ENCODE measurements at places on chromosomes 3 and 15.

GRCh38 chr3:173008978-173009377 is 132.1 kb downstream of the SPATA16 start:
- DNase-seq = no peak

DNA sequence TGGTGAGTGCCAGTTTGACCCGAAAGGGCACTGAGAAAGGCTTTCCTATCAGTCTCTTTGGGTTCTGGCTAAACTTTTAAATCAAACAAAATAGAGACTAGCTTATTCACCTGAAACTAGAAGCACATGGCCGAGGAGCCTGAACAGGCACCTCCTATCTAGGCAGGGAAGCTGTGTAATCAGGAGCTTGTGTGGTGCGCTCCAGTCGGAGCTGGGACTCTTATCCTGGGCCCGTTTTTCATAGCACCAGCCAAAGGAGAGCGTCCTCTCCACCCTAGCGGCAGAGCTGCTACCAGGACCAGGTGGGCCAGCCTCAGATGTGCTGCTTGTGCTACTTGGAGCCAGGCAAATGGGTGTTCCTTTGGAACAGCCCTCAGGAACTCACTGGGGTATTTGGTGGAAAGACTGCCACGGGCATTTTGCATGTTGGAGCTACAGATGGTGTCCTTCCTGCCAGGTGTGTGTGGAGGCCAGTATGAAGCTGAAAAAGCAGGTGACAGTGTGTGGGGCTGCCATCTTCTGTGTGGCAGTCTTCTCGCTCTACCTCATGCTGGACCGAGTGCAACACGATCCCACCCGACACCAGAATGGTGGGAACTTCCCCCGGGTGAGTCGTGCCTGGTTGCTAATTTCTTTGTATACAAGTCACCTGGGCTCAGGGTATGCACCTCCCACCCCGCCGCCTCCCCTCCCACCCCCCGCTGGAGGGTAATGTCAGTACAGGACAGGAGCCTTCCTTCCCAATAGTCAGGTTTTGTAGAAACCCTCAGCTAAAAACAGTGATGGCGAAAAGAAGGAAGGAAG is 833 bp downstream of the MAN2A2 start:
- no peak for DNase-seq

DNA sequence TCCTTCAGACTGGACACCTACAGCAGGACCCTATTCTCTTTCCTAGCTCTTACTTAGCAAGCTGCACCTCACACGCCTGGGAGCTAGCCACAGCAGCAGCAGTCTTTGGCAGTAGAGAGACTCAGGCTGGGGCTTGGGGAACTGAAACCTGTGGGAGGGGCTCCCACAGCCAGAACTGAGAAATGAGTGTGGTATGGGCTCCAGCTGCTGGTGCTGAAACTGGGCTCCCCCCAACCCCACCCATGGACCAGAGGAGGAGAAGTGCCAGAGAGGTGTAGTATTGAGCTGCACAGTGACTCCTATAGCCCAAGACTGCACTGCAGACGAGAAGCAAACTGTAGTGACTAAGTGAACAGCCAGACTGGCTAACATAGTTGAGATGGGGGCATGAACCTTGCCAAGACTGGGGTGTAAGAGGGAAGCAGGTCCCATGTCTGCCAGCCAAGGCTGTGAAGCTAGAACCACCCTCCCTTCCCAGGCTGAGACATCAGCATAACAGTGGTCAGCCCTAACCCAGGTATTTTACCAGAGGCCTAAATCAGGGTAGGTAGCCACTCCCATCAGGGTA is 62.5 kb downstream of the MYO5A start:
- no peak for DNase-seq

- no peak for DNase-seq
Measured at GRCh38 chr3:141237701-141238521, 6.3 kb downstream of the PXYLP1 start.

GRCh38 chr15:69604072-69604411 is 151.4 kb downstream of the RPLP1 start:
- no peak for DNase-seq

GRCh38 chr3:186425788-186426730 is 64.0 kb upstream of the DGKG start:
- DNase-seq = no peak

DNA sequence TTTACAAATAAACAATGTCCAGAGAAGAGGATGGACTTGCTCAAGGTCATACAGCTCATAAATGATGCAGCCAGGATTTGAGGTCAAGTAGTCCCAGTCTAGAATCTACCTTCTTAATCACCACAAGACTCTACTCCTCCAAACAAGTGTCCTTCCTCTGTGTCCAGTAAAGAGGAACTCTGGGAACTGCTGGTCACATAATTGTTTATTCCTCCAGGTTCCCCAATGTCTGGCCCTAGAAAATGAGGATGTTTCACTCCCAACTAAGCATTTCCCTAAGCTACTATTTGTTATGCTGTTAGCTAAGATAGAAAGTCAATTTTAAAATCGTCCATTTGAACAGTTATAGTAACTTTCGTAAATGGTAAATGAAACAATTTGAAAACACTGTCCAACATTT is 192.4 kb downstream of the FHIT start:
- DNase-seq = no peak

DNA sequence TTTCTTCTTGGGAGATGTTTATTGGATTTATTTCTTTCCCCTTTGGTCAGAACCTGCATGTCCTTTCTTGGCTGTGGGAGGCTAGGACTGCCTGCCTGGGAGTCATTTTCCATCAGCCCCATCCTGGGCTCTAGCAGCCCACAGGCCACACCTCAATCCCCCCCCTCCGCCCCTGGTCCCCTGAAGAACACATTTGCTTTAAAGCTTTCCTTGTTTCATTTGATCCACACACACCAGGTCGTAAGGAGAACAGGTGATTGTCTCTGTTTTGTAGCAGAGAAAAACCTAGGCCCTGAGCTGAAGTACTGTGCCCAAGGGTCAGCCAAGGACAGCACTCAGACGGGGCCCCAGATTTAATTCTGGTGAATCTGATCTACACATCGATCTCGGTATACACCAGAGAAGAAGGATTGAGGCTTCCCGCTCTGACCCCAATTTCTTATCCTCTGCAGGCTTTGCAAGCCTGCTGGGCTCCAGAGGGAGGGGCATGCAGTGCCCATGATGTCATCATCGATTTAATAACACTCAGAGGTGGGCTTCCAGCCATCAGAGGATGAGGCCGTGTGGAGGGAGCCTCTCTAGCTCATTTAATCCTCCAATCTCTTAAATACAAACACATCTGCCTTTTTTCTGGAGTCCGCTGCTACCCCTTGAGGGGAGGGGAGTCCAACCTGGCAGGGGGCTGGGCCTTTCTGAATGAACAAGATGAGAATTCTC is 1.7 kb upstream of the CLN6 start:
- no peak for DNase-seq

- DNase-seq = no peak
Measured at GRCh38 chr15:27764339-27764738, 334.8 kb downstream of the OCA2 start.

DNA sequence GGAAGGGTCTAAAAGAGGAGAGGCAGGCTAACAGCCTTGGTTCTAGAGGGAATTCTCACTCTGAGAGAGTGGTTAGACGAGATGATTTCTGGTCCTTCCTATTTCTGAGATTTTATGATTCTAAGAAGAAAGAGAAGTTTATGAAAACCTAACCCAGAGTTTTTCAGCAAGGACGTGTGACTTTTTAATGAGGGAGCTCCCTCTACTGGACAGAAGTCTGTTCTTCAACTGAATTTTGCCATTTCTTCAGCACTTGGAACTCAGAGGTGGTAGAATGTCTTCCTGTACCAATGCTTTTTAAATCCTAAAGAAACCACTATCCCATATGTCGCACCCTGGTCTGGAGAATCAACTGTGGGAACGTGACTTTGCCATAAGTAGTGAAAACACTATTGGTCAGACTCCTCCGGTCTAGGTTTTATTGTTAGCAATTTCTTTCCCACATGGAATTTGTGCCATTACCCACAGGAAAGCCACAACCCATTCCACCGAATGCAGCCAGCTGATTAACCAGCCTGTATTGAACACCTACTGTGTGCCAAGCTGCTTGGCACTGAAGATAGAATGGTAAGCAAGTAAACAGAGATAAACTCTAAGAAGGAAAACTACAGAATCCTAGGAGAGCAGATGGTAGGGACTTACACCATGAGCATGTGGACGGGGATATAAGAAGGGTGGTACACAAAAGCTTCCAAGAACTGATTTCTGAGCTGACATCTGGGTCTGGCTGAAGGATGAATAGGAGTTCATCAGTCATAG is 199.5 kb upstream of the LMCD1 start:
- no peak for DNase-seq

- DNase-seq = no peak
Measured at GRCh38 chr3:104555728-104556127, 811.0 kb upstream of the ALCAM start.

- no peak for DNase-seq
Measured at GRCh38 chr3:136818191-136818768, 646 bp upstream of the SLC35G2 start.

DNA sequence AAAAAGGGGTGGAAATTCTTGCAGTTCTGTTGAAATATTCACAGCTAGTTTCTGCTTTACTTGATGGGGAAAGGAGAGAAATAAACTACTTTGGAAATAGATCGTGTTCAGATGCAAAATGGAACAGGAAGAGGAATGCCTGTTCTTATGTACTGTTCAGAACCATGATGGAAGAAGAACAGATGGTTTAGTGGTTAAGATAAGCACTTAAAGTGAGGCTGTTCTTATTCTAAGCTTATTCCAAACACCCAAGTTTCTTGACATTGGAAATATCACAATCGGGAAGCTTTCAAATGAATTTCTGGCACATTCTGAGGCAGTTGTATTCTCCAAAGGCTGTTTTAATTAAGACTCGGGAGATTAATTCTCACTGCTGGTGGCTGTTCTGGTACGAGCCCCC is 228.5 kb downstream of the LSAMP start:
- no peak for DNase-seq

DNA sequence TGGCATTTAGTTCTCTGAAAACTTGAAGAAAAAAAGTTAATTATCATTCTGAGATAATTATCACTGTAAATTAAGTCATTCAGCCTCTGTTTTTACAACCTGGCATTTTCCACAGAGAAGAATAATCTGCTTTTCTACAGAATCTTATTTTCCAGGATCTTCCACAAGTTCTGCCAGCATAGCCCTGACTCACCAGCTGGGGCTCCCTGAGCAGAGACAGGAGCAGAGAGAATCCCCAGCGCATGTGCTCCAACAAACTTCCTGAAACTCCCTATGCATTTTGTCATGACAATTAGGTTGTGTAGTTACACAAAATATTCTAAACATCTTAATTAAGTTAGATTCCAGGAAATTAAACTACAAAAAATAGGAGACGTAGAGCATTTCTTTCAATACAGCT is 32.1 kb upstream of the TMEM207 start:
- DNase-seq = no peak

DNA sequence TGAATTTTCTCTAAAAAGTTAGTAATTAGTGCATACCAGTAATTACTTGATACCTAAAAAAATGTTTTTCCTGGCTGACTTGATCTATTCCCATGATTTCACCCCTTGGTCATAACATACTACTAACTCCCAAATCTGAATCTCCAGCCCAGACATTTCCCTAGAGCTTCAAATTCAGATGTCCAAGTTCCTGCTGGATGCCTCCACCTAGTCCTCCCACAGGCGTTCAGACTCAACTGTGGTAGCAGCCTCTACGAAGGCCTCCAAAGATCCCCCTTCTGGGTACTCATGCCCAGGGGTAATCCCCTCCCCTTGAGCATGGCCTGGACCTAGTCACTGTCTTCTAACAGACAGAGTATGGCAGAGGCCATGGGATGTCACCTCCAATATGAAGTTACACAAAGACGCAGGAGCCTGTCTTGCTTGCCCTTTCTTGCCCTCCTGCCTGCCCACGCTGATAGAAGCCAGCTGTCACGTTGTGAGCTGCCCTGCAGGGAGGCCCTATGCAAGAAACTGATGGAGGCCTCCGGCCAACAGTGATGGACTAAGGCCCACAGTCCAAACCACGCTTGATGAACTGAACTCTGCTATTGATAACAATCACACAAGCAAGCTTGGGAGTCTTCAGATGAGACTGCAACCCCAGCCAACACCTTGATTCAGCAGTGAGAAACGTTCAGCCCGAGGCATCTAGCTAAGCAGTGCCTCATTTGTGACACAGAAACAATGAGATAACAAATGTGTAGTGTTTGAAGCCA is 8.6 kb upstream of the FBN1 start:
- DNase-seq = no peak

DNA sequence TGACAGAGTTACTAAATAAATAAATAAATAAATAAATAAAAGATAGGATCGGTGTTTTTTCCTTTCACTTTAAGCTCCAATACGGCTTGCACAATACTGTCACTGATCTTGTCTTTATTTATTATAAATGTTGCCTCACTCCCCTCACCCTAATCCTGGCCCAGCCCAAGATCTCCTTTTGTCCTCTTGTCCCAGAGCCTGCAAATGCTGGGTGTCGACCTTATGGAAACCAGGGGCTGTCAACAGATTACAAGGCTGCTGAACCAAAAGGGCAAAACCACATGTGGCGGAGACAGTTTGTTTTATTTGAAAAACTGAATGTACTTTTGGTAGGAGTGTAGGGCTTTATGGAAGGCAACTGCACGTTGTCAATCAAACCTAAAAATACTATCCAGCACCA is 75.9 kb downstream of the RFTN1 start:
- no peak for DNase-seq

DNA sequence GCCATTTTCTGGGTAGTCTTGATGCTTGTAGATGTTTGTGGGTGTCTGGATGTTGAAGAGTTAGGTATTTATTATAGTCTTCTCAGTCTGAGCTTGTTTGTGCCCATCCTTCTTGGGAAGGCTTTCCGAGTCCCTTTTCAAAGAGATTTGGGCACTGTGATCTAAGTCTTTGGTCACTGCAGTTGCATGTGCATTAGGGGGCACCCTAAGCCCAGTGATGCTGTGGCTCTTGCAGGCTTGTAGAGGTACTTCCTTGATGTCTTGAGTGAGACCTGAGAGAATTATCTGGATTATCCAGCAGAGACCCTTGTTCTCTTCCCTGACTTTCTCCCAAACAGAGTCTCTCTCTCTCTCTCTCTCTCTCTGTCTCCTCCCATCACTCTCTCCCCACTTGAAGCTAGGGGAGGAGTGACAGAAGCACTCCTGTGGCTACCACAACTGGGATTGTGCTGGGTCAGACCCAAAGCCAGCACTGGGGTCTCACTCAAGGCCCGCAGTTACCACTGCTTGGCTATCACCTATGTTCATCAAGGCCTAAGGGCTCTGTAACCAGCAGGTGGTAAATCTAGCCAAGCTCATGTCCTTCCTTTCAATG is 68.5 kb downstream of the TMCO5A start:
- DNase-seq = no peak

DNA sequence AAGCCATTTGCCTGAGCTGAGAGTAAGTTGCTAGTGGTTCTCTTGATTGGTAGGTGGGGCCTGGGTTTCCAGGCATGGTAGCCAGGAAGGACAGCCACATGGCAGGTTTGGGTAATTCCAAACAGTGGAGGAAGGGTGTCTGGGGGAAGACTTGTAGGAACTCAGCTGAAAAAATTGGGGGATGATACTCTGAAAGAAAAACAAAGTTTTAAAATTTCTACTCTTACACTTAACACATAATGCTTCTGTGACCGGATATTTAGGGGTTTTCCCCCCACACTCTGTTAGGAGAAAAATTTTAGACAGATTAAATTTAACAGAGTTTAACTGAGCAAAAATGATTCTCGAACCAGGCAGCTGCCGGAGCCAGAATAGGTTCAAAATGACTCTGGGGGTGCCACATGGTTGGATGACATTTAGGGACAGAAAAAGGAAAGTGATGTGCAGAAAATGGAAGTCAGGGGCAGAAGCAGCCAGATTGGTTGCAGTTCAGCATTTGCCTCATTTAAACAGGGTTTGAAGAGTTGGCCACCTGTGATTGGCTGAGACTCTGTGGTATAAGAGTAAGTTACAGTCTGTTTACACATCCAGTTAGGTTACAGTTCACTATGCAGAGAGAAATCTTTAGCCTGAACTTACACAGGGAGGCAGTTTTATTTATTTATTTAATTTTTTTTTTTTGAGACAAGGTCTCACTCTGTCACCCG is 8.1 kb downstream of the B2M start:
- DNase-seq = no peak
